ENCODE measurements at places on chromosomes 12 and 14.

DNA sequence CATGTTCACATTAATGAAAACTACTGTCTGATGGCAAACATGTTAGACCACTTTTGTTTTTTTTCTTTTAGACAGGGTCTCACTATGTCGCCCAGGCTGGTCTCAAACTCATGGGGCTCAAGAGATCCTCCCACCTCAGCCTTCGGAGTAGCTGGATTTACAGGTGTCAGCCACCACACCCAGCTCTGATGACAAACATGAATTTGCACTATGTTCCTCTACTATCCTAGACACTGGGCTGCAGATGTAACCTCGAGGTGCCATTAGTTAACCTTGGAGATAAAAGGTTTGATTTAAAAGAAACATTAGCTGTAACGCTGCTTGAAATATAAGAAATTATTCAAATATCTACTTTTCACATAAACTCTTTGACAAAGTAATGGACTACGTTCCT, 8.1 kb downstream of the VPS37B start:
- DNase-seq: no peak

- no peak for DNase-seq
These were observed 75.2 kb upstream of the PLEKHG3 start for GRCh38 chr14:64628940-64629408.

DNA sequence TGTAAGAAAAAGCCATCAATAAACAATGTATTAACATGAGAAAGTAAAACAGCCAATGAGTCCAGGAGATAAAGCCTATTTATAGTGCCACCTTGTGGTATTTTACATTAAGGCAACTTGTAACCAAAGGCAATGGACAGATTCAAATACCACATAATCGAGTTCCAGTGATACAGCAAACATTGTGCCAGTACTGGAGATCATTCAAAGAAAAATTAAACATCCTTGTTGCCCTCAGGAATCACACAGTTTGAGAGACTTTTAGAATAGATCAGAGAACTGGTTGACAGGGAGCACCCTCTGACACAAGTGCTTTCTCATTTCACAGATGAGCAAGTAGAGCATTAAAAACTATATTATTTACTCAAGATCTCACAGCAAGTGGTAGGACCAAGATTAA, 98.1 kb downstream of the DDHD1 start:
- DNase-seq: peak; percentile 52

DNA sequence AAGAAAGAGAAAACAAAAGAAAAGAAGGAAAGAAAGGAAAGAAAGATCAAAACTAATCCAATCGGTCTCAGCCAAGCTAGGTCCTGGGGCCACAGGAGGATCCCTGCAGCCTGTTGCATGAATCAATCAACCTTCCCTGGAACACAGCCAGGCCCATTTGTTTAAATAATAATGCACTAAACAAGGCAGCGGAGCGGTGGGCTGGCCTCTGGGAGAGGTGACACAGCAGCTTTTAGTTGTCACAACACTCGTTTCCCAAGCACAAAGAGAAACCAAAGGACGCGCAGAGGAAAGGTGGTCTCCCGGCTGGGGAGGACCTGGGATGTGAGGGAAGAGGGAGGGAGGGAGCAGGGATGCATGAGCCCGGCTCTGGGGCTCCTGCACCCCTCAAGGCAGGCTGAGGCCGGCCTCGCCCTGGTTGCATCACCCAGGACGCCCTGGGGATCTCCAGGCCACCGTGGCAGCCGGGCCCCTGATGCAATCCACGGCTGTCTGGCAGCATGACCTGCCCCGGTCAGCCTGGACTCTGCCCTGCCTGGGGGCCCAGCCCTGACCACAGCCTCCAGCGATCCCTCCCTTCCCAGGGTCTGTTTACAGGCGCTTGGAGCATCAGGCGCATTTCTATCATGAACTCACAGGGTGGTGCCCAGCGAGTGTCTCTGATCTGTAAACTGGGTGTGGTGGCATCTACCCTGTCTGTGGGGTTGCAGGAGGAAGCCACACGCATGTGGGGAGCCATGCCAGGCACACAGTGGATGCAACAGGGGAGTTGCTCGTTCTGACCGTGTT, 32.5 kb downstream of the MMP17 start:
- DNase-seq: peak; percentile 74

DNA sequence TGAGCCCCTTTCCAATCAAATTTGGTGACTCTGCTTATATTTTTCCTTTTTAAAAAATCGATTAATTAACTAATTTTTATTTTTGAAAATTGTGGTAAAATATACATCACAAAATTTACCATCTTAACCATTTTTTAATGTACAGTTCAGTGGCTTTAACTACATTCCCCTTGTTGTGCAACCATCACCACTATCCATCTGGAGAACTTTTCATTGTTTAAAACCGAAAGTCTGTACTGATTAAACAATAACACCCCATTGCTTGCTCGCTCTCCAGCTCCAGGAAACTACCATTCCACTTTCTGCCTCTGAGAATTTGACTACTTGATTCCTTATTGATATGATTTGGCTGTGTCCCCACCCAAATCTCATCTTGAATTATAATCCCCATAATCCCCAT, 283.4 kb downstream of the C12orf75 start:
- no peak for DNase-seq

GRCh38 chr12:25796523-25797000, 161.9 kb upstream of the RASSF8 start:
- no peak for DNase-seq

DNA sequence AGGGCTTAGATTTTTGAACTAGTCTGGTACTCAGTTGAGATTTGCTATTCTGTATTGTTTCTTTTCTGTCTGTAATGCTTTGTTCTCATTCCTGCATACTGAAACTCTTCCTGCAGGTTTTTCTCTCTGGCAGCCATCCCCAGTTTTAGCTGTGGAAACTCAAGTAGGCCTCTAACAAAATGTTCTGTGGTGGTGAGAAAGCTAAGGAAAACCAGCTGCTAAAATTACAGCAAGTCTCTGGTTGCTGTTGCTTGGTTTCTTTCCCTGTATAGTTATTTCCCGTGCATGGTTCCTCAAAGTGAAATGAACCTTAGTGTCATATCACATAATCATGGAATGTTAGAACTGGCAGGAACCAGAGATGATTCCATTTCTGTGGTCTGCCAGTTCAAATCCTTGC, 442.5 kb downstream of the NRXN3 start:
- no peak for DNase-seq

DNA sequence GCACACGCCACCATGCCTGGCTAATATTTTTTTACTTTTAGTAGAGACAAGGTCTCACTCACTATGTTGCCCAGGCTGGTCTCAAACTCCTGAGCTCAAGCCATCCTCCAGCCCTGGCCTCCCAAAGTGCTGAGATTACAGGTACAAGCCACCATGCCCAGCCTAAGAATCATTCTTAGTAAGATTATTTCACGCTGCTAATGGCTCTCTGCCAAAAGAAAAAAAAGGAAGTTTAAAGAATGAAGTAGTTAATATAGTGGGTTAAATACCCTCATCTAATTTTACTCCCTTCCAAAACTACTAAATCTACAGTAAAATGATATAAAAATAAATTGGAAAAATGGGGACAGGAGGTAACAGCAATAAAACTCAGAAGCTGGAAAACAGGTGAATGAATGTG, 2.6 kb downstream of the ETFRF1 start:
- DNase-seq: no peak

DNA sequence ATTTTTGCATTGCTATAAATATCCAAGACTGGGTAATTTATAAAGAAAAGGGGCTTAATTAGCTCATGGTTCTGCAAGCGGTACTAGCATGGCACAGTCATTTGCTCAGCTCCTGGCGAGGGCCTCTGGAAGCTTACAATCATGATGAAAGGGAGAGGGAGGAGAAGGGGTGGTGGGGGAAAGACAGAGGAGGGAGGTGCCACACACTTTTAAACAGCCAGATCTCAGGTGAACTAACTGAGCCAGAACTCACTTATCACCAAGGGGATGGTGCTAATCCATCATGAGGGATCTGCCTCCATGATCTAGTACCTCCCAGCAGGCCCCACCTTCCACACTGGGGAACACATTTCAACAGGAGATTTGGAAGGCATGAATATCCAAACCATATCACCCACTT, 476.3 kb downstream of the PCNX1 start:
- no peak for DNase-seq

DNA sequence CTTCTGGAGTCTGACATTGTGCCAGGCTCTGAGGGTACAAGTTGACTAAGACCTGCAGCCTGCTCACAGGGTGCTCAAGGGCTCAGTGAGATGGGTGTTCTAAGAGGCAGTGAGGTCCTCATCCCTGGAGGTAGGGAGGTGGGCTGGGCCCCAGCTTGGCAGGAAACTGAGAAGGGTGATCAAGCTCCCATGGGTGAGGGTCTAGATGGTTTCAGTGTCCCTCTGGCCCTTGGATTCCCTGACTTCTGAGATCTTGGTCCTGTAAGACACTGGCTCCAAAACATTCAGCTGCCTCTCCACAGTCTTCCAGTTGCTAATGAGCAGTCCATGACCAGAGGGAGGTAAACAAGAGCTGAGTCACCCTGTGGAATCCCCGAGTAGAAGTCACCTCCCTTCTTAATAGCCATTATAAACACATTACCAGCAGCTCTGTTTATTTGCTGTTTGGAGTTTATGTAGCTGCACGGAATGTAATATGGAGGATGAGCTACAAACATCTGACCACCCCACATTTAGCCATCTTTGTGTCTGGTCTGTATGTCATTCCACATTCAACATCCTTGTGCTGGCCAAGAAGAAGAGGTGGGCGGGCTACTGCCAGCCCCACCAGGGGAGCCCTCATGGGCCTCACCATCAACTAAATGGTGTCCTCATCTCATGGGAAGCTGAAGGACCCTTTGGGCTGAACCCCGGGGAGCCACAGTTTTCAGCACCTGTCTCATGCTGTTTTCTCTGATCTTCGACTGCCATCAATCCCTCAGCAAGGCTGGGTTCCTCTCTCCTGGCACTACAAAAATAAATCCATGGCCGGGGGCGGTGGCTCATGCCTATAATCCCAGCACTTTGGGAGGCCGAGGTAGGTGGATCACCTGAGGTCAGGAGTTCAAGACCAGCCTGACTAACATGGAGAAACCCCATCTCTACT, 37.2 kb upstream of the BDKRB2 start:
- DNase-seq: no peak

GRCh38 chr12:93626160-93626559, 51.0 kb upstream of the CRADD start:
- no peak for DNase-seq

DNA sequence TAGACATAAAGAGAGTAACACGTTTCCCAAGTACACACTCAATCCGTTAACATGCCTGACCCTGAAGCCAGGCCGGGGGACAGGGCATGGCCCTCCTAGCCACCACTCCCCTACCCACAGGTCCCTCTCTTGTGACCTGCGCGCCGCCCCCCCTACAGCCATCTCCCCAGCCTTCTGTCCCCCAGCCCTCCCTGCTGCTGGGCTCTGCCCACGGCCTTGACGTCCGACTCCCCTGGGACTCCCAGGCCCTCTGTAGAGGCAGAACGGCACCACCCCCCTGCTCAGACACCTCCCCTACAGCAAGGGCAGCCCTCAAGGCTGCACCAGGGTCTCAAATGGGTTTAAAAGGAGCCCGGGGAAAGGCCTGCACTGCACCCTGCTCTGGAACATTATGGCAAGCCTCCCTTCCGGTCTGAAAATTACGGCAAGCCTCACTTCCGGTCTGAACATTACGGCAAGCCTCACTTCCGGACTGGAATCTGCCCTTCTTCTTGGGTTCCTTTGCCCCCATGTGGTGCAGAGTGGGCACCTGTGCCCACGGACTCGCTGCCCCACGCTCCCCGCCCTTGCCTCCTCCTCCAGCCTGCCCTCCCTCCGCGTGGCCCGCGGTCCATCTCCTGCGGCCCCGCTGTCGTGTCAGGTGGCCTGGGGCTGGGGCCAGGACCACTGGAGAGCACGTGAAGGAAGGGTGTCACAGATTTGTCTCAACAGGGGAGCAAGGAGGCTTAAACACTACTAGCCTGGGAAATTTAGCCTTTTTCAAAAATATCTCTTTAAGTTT, 77.6 kb downstream of the MOK start:
- DNase-seq: no peak

DNA sequence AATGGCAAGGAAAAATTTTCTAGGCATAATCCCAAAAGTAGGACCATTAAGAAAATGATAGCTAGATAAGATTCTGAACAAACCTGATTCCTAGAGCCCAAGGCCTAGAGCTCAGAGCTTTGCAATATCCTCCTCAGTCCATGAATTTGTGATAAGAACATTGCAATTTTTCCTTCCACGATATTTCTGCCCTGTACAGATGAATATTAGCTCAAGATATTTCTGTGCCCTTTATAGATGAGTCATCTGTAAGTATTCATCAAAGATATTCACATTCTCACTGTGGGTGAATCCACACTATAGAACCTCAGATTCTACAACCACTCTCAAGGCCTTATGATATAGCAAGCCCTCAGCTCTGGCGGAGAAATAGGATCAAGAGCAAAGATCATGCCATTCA, 37.5 kb downstream of the EAPP start:
- DNase-seq: no peak

DNA sequence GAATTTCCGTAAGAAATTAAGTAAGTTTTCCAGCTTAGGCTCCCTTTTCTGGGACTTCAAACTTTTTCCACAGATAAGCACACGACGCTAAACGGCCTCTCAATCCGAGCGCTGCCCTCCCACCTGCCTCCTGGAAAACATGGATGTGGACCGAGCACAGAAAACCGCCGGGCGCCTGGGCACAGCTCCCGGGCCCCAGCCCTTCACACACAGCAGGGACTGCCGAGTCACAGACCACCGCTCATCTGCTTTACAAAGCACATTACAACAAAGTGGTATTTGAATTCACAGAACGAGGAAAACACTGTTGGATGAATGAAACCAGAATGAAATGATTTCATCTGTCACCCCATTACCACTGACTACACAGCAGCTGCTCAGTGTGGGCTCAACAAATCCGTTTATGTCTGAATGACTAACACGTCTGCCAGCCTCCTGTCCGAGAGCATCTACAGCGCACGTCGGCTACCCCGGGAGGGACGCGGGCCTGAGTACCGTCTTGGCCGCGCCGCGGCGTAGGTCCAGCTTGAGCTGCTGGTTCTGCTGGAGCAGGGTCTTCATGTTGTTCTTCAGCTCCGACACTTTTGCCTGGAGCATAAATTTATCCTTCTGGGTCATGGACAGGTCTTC, 13.1 kb upstream of the ANKLE2 start:
- no peak for DNase-seq

- no peak for DNase-seq
These were observed 81.4 kb upstream of the ARID2 start for GRCh38 chr12:45648070-45648469.

Data from NCI-H2081 (cell line).